ENCODE measurements at places on chromosomes 13 and 19.

DNA sequence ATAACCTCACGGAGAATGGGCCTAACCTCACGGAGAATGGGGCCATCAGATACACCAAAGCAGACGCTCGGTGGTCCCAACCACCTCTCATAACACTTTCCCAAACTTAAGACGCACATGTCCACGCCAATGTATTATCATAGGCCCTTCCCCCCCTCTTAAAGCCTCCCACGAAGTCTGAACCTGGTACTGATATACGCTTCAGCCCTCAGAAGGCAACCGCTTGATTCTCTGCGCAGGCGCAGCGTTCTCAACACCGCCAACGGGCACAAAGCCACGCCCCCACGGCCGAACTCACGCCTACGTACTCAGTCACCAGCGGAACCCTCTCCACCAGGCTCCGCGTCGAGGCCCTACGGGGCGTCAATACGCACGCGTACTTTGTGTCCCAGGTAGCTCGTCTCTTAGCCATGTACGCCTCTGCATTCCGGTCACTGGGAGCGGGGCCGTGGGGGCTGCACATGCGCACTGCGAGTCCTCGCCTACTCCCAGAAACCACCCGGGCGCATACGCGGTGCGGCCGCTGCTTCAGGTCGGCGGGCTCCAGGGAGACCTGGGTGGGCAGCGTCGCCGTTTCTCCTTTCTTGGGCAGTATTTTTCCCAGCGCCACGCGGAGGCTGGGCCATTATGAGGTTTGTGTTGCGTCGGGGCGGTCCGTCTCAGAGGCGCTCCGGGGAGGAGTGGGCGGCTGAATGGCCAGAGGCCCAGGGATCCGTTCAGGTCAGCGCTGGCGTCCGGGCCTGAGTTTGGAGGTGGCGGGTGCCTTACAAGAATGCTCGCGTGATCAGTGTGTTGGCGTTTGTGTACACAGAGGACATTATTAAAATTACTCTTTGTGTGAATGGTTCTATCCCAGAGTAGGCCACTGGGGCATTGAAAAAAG, 25.3 kb downstream of the ZNF582 start:
- peak; percentile 100 for DNase-seq

DNA sequence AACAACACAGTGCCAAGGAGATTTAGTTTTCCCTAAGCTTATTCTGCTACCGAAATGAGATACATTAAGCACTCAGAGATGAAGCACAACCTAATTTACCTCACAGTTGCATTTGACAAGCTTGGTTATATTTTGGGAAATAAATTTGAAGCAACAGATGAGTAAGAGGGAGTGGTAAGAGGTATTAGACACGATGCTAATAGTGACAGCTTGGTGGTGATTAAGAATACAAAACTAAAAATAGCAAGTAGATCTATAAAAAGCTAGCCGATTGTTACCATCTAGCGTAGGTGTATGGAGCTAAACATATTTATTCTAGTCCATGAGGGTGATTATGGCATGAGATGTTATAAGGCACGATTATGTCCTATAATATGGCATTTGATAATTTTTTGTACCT, 208.5 kb downstream of the PCCA start:
- DNase-seq: no peak

DNA sequence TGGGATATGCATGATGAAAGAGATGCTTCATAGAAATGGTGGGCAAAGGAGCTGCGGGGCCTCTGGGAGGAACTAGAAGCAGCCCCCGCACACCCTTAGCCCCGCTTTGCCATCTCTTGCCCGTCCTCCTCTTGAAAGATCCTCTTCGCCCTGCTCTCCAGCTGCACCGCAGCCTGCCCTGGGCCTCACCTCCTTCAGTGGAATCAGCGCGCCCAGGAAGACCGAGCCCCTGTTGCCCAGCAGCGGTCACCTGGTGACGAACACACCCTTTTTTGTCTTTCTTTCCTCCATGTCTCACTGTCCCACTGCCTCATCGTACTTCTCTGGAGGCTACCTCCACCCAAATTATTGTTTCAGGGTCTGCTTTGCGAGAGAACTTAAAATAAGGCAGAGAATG, 807.6 kb downstream of the UQCRFS1 start:
- peak; percentile 65 for DNase-seq

- no peak for DNase-seq
Measured at GRCh38 chr13:44146138-44146537, 227.5 kb upstream of the SERP2 start.

- no peak for DNase-seq
Measured at GRCh38 chr13:76853921-76854608, 32.1 kb downstream of the KCTD12 start.

- DNase-seq: no peak
Measured at GRCh38 chr13:106635616-106636015, 67.7 kb upstream of the ARGLU1 start.

DNA sequence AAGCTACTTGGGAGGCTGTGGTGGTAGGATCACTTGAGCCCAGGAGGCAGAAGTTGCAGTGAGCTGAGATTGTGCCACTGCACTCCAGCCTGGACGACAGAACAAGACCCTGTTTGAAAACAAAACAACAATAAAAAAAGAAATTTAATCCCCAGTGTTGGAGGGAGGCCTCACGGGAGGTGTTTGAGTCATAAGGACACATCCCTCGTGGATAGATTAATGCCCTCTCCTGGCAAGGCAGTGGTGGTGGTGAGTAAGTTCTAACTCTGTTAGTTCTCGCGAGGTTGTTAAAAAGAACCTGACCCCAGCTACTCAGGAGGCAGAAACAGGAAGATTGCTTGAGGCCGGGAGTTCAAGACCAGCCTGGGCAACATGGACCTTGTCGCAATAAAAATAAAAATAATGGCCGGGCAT, 27.6 kb upstream of the SIN3B start:
- no peak for DNase-seq

DNA sequence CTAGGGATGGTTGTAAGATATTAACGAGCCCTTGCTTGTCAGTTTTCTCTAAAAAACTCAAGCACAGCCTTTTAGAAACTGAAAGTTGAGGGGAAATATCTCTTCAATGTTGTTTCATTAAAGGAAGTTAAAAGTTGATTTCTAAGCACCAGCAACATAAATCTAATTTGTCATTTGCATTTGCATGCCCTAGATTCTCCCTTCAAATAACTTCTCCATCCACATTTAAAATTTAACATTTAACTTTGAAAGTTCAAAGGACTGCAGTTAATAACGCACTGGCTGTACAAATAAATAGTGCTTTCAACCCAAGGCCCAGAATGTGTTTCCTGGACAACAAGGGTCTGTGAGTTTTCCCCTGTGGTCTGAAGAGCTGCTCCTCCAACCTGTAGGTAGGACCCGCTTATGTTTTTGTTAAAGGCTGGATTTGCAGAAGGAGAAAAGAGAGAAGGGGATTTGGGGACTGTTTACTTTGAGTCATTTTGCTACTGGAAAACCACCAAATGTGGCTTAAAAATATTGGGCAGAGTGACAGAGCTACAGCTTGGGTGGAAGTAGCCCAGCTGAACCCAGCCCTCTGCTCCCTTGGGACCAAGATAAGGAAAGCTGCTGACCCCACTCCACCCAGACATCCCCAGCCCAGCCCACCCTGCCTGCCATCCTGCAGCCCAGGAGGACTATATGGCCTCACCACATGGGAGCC, 39.8 kb downstream of the TNFRSF19 start:
- DNase-seq: no peak

DNA sequence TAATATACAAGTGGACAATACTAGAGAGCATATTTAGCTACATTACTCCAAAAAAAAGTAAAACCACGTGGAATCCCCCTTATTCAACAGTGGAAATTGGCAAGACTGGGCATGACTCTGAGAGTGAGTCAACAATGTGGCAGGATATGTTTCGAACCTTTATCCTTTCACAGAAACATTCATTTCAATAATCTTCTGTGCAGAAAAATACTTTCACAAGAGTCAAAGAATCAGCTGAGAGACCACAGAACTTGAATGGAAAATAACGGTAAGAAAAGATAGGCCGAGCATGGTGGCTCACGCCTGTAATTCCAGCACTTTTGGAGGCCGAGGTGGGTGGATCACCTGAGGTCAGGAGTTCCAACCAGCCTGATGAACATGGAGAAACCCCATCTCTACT, 25.1 kb upstream of the CD70 start:
- DNase-seq: no peak

DNA sequence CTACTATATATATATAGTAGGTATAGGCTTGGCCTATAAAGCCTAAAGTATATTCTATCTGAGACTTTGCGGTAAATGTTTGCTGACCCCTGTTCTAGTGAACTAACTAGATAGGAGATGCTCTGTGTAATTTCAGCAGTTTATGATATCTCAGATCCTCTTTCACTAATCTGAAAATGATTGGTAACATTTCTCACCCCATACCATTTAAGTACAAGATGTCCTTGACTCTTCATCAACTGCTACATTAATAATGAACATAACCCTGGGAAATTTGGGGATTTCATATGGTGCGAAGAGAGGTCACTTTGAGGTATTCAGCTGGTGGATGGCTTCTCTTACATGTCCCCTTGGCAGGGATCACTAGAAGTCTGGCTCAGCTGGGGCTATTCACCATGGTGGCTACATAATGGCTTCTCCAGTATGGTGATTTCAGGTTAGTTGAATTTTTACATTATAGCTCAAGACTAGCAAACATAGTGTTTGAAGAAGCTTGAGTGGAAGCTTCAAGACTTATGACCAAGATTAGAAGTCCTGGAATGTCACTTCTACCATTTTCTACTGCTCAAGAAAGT, 103.6 kb upstream of the MYCBP2 start:
- DNase-seq: no peak

DNA sequence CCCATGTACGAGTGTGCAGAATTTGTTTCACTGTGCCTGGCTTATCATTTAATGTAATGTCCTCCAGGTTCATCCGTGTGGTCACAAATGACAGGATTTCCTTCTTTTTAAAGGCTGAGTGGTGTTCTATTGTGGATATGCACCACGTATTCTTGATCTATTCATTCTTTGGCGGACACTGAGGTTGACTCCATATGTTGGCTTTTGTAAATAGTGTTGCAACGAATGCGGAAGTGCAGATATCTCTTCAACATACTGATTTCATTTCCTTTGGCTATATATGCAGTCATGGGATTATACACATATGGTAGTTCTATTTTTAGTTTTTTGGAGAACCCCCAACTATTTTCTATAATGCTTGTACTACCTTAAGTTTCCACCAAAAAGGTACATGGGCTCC, 13.0 kb downstream of the OR7A5 start:
- DNase-seq: no peak

GRCh38 chr19:50725911-50726230, 2.7 kb downstream of the CLEC11A start:
- DNase-seq: no peak

DNA sequence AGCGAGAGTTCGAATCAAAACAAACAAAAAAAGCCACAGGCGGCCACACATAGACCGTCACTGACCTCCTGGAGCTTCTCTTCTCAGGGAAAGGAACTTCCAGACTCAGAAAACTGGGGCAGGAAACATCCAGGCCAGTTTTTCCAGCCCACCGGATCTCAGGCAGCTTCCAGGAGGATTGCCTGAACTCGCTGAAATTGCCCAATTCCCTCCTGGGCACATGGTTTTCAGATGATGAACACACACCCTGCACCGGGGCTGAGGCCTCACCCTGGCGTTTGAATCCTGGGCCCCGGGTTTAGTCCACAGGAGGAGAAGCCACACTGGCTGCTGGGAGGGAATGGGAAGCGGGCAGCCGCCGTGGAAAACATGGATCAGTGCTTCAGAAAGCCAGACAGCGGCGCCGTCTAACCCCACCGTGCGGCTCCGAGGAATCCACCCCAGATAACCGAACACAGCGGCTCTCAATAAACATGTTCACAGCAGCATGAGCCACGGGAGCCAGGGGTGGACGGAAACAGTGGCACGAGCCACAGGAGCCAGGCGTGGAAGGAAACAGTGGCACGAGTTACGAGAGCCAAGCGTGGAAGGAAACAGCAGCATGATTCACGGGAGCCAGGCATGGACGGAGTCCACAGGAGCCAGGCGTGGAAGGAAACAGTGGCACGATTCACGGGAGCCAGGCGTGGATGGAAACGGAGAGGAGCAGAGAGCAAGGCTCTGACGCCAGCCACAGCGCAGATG, 18.2 kb upstream of the PTBP1 start:
- no peak for DNase-seq

DNA sequence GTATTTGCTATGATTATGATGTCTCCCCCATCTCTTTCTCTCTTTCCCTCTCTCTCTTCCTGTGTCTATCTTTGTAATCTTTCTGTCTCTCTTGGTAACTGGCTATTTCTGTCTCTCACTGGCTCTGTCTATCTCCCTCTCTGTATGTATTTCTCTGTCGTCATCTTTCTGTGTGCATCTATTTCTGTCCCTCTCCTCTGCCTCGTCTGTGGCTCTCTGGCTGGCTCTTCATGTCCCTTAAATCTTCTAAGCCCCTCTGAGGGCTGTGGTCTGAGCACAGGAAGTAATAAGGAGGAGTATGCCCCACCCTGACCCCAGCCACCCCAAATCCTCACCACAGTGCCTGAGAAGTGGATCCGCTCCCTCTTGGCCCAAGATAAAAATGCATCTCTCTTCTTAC, 104.4 kb downstream of the DNAJC15 start:
- DNase-seq: no peak

GRCh38 chr19:40610396-40611064, 9.4 kb downstream of the LTBP4 start:
- no peak for DNase-seq

DNA sequence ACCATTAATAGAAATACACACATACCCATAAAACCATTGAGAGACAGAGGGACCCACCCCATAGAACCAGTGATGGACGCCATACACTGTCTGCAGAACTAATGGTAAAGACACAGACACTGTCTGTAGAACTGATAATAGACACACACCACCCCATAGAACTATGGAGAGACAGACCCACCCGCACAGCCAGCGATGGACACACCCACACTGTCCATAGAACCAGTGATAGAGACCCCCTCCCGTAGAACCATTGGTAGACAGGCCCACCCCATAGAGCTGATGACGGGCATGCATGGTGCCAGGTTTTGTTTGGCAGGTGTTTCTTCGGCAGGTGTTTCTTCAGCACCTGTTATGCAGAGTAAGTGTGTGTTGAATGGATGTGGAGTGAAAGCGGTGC, 88.3 kb upstream of the TEX29 start:
- no peak for DNase-seq

GRCh38 chr19:16235811-16236652, 38.3 kb downstream of the AP1M1 start:
- DNase-seq: no peak

DNA sequence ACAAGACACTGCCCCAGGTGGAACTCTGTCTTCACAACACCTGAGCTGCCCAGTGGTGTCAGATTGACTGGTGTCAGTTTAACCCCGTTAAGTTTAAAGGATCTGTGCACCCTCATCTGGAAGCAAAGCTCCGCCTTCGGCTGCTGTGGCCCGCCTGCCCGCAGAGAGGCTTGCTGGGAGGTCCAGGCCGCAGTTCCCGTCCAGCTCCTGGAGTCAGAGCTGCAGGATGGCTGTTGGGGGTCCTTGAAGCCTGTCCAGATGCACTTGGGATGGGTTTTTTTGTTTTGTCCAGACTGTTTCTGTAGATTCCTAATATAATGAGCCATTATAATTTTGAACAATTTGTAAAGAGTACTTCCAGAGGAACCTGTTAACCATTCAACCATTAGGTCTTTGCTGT, 16.1 kb downstream of the CUL4A start:
- DNase-seq: no peak

- no peak for DNase-seq
Measured at GRCh38 chr19:18399008-18399407, 1.6 kb upstream of the LRRC25 start.

GRCh38 chr19:55251341-55252081, 7.3 kb downstream of the PPP6R1 start:
- DNase-seq: no peak
